Sigmoid colon (tissue), 7 donors: ENCODE measurements at places on chromosomes 16 and 17. TPM values are rescaled to one million over a fixed set of nuclear protein-coding genes. Genes with fewer than 3 reads are reported as not detected.

GRCh38 chr17:7845359-7846062 is 9.4 kb upstream of the TMEM88 start:
- peak; percentile 69 for DNase-seq
- peak overlapping the region; percentile 99 for H3K27ac ChIP-seq
- peaks cover 48% of the 10 kb centered on the region for H3K4me1 ChIP-seq
- peak overlapping the region; percentile 61 for H3K4me3 ChIP-seq
- no peaks in the 10 kb centered on the region for H3K27me3 ChIP-seq
- peaks cover 34% of the 10 kb centered on the region for H3K36me3 ChIP-seq

- peak overlapping the region; percentile 92 for H3K27ac ChIP-seq
- H3K27me3 ChIP-seq, result no peaks in the 10 kb centered on the region
- DNase-seq, result no peak
- peaks cover 26% of the 10 kb centered on the region for H3K4me1 ChIP-seq
Observed at GRCh38 chr17:64148699-64149098, 18.8 kb upstream of the ERN1 start.

DNA sequence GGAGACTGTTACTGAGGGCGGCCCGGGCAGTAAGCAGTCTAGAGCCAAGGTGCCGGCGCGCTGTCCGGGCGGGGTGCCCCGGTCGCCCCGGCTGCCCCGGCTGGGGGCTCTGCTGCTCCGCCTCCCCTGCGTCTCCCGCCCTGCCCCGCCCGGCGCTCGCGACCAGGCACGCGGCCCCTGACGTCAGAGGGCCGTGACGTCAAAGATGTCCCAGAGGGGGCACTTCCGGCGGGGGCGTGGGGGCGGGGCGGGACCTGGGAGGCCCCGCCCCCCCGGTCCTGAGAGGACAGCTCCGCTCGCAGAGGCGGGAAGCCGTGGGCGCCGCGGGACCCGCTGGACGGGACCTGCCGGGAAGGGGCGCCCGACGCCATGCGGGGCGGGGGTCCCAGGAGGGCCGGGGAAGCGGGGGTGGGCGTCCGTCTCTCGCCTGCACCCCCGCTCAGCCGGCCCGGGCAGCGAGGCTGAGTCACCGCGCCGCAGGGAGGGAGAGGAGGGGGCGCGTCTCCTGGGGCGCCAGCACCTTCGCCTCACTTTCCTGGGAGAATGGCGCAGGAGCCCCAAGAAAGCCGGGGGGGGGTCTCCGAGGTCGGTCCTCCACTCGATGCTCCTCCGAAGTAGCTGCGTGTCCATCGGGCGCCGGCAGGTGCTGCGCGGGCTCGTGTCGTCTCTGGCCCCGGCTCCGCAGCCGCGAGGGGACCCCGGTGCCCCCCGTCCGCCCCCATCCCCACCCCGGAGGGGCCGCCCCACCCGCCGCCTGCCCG is 4.4 kb upstream of the HIC1 start:
- H3K27me3 ChIP-seq, result peaks cover 10% of the 10 kb centered on the region
- peak; percentile 86 for DNase-seq
- H3K27ac ChIP-seq, result peak overlapping the region; percentile 55
- H3K4me1 ChIP-seq, result peaks cover 51% of the 10 kb centered on the region
- H3K36me3 ChIP-seq, result no peaks in the 10 kb centered on the region

GRCh38 chr16:85173146-85173980 is 61.1 kb upstream of the CIBAR2 start:
- peak overlapping the region; percentile 66 for H3K27ac ChIP-seq
- H3K36me3 ChIP-seq, result no peaks in the 10 kb centered on the region
- no peak for DNase-seq
- peaks cover 74% of the 10 kb centered on the region for H3K4me1 ChIP-seq
- H3K4me3 ChIP-seq, result peak overlapping the region; percentile 64
- H3K27me3 ChIP-seq, result no peaks in the 10 kb centered on the region

- no peaks in the 10 kb centered on the region for H3K36me3 ChIP-seq
- H3K4me3 ChIP-seq, result peak overlapping the region; percentile 8
- DNase-seq, result no peak
- no peak overlapping the region for H3K27ac ChIP-seq
- H3K27me3 ChIP-seq, result no peaks in the 10 kb centered on the region
Observed at GRCh38 chr17:18626152-18626870, 17.9 kb downstream of the TBC1D28 start.

- H3K4me3 ChIP-seq, result no peak overlapping the region
- H3K4me1 ChIP-seq, result no peaks in the 10 kb centered on the region
- no peak for DNase-seq
Observed at GRCh38 chr16:64422259-64422658, 699.6 kb downstream of the CDH11 start.

- peaks cover 4% of the 10 kb centered on the region for H3K36me3 ChIP-seq
- no peaks in the 10 kb centered on the region for H3K4me1 ChIP-seq
- no peak overlapping the region for H3K4me3 ChIP-seq
- DNase-seq, result peak; percentile 64
Observed at GRCh38 chr17:40101367-40102210, 1.2 kb upstream of the NR1D1 start.

GRCh38 chr17:67107811-67108775 is 63.7 kb downstream of the CACNG1 start:
- no peaks in the 10 kb centered on the region for H3K27me3 ChIP-seq
- no peak overlapping the region for H3K27ac ChIP-seq
- H3K36me3 ChIP-seq, result peaks cover 30% of the 10 kb centered on the region
- no peak for DNase-seq
- no peak overlapping the region for H3K4me3 ChIP-seq

GRCh38 chr17:39205112-39205526 is 5.0 kb downstream of the RPL19 start:
- H3K4me1 ChIP-seq, result peaks cover 36% of the 10 kb centered on the region
- DNase-seq, result no peak
- no peak overlapping the region for H3K27ac ChIP-seq
- peaks cover 43% of the 10 kb centered on the region for H3K36me3 ChIP-seq
- no peak overlapping the region for H3K4me3 ChIP-seq

DNA sequence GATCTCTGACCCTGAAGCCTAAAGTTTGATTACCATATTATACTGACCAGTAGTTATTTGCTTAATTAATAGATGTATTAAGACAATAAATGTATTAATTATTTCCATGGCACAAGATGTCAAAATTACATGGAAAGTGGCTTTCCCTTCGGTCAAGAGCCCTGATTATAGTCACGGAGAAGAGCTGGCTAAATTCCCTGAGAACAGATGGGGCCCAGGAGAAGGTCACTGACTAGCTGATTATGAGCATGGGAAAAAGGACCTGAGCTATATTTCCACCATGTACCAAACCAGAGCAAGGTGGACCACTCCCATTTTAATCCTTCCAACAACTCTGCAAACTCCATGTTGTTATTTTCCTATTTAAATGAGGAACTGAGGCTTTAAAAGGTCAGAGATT is 12.9 kb upstream of the MYO18A start:
- no peaks in the 10 kb centered on the region for H3K4me1 ChIP-seq
- H3K4me3 ChIP-seq, result no peak overlapping the region
- no peaks in the 10 kb centered on the region for H3K27me3 ChIP-seq
- DNase-seq, result no peak
- no peak overlapping the region for H3K27ac ChIP-seq

DNA sequence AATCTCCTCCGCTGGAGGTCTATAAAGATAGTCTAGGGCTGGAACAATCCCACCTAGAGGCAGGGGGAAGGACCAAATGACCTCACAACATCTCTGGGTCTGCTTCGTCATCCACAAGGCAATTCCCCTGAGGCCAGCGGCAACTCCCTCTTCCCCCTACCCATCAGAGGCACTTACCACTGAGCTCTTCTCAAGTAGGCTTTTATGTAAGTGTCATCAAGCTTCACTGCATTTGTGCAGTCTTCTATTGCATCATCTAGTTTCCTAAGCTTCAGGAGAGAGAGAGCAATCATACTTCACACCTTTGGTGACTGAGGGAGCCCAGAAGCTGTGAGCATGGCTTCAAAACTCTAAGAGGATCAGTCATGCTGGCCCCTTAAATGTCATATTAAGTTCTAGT is 21.0 kb downstream of the CNP start:
- no peak overlapping the region for H3K27ac ChIP-seq
- no peak for DNase-seq
- H3K4me1 ChIP-seq, result no peaks in the 10 kb centered on the region
- no peak overlapping the region for H3K4me3 ChIP-seq

GRCh38 chr17:37430051-37430627 is 23.5 kb downstream of the TADA2A start:
- no peaks in the 10 kb centered on the region for H3K4me1 ChIP-seq
- H3K27me3 ChIP-seq, result no peaks in the 10 kb centered on the region

GRCh38 chr16:11494433-11494832 is 92.3 kb downstream of the LITAF start:
- no peaks in the 10 kb centered on the region for H3K27me3 ChIP-seq
- DNase-seq, result no peak
- peak overlapping the region; percentile 82 for H3K27ac ChIP-seq
- H3K36me3 ChIP-seq, result no peaks in the 10 kb centered on the region
- H3K4me3 ChIP-seq, result no peak overlapping the region

DNA sequence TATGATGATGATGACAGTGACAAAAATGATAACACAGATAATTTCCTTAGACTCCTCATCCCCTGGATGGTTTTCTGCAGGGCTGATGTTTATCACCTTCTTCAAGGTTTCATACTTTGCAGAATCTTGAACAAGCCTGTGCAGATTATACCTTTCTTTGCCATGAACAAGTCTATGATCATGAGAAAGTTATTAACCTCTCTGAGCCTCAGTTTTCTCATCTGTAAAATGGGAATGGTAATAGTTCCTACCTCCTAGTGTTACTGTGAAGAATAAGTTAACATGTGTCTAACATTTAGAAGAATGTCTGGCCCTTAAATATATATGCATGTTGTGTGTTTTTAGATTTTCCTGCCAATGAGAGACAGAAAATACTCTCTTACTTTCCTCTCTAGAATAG is 321.8 kb downstream of the SNX29 start:
- H3K27ac ChIP-seq, result no peak overlapping the region
- no peak overlapping the region for H3K4me3 ChIP-seq
- no peak for DNase-seq

GRCh38 chr17:14359163-14360020 is 58.5 kb downstream of the HS3ST3B1 start:
- no peaks in the 10 kb centered on the region for H3K27me3 ChIP-seq
- no peak overlapping the region for H3K4me3 ChIP-seq
- H3K36me3 ChIP-seq, result no peaks in the 10 kb centered on the region
- DNase-seq, result no peak
- no peak overlapping the region for H3K27ac ChIP-seq
- H3K4me1 ChIP-seq, result no peaks in the 10 kb centered on the region

- no peak for DNase-seq
- H3K27ac ChIP-seq, result no peak overlapping the region
- no peaks in the 10 kb centered on the region for H3K36me3 ChIP-seq
Observed at GRCh38 chr16:2016407-2016922, 3.1 kb upstream of the NPW start.

- peak; percentile 82 for DNase-seq
- H3K27me3 ChIP-seq, result no peaks in the 10 kb centered on the region
Observed at GRCh38 chr17:7477392-7478275, 1.8 kb downstream of the ZBTB4 start.

- H3K27ac ChIP-seq, result peak overlapping the region; percentile 78
- peaks cover 30% of the 10 kb centered on the region for H3K4me1 ChIP-seq
- no peaks in the 10 kb centered on the region for H3K27me3 ChIP-seq
- peaks cover 2% of the 10 kb centered on the region for H3K36me3 ChIP-seq
Observed at GRCh38 chr17:75476752-75477489, 20.5 kb downstream of the TMEM94 start.

DNA sequence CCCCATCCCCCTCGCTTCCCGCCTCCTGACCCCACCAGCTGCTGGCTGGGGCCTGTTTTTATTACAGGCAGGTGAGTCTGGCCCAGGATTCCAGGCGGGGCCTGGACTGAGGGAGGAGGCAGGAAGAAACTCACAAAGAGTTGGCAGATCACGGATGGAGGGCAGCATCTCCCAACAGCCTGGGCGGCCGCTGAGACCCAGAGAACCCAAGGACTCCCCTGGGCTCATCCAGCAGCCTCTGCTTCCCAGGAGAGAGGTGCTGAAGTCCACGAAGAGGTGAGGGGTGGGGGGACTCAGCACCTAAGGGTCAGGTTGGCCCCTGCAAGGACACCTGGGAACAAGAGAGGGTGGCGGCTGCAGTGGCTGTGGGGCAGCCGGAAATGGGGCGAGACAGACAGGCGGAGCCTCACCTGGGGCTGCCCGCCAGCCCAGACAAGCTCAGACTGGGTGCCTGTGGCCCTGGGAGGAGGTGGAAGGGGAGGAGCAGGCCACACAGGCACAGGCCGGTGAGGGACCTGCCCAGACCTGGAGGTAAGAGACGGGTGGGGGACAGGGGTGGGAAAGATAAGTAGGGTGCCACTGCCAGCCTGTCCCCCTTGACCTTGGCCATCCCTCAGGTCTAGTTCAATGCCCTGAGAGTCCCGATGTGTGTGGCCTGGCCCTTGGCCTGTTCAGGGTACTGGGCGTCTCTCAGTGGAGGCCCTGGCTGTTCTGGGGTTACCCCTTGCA is 8.7 kb upstream of the ADGRG1 start:
- no peaks in the 10 kb centered on the region for H3K27me3 ChIP-seq
- H3K4me1 ChIP-seq, result no peaks in the 10 kb centered on the region
- DNase-seq, result peak; percentile 35
- no peaks in the 10 kb centered on the region for H3K36me3 ChIP-seq
- H3K27ac ChIP-seq, result no peak overlapping the region

- no peaks in the 10 kb centered on the region for H3K27me3 ChIP-seq
- no peak for DNase-seq
- no peak overlapping the region for H3K4me3 ChIP-seq
Observed at GRCh38 chr17:76345377-76345974, 8.2 kb downstream of the PRPSAP1 start.

DNA sequence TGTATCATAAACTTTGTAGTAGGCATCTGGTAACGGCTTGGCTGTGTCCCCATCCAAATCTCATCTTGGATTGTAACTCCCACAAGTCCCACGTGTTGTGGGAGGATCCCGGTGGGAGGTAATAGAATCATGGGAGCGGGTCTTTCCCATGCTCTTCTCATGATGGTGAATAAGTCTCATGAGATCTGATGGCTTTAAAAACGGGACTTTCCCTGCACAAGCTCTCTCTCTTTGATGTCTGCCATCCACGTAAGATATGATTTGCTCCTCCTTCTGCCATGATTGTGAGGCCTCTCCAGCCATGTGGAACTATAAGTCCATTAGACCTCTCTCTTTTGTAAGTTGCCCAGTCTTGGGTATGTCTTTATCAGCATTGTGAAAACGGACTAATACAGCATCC is 248.7 kb downstream of the SNX29 start:
- H3K27ac ChIP-seq, result no peak overlapping the region
- peaks cover 7% of the 10 kb centered on the region for H3K4me1 ChIP-seq
- no peaks in the 10 kb centered on the region for H3K36me3 ChIP-seq
- no peaks in the 10 kb centered on the region for H3K27me3 ChIP-seq

Gene FGF11
- total RNA-seq, result not detected

Gene KRTAP4-3
- total RNA-seq, result not detected

Gene MMP2
- total RNA-seq, result 142 TPM

Gene MOSMO
- total RNA-seq, result 19.3 TPM

Gene RUNDC3A
- 5.3 TPM for total RNA-seq

Gene CDRT4
- 5.0 TPM for total RNA-seq

Gene GUCY2D
- total RNA-seq, result not detected

Gene SLC16A13
- total RNA-seq, result 0.54 TPM

Gene KRT40
- not detected for total RNA-seq

Gene SPATA32
- not detected for total RNA-seq
